CD4-positive, CD25-positive, alpha-beta regulatory T cell (primary cell): ENCODE measurements at places on chromosomes 6 and 20. TPM values are rescaled to one million over a fixed set of nuclear protein-coding genes. Genes with fewer than 3 reads are reported as not detected.

- DNase-seq, result no peak
These were observed 171.7 kb upstream of the PDE10A start for GRCh38 chr6:165834613-165835259.

GRCh38 chr6:36128793-36129192 is 1.5 kb upstream of the MAPK13 start:
- DNase-seq, result no peak

- DNase-seq, result no peak
These were observed 239.1 kb upstream of the CEP162 start for GRCh38 chr6:84466511-84466910.

DNA sequence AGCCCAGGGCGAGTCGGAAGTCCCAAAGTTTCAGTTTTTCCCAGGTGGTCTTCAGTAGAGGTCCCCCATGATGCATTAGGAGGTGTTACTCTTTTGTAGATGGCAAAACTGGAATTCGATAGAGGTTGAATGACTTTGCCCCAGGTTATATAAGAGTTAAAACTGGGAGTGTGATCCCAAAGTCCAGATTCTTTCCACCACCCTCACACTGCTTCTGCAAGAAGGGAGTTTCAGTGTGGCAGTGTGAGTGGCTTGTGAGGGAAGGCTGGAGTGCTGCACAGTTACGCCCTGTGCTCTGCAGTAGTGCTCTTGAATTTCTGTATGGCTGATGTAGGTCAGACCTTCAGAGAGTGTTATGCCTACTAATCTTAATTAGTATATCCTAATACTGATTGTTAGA is 29.8 kb downstream of the NDUFAF5 start:
- no peak for DNase-seq

- DNase-seq, result no peak
These were observed 29.0 kb downstream of the ADGRF4 start for GRCh38 chr6:47727391-47727790.

DNA sequence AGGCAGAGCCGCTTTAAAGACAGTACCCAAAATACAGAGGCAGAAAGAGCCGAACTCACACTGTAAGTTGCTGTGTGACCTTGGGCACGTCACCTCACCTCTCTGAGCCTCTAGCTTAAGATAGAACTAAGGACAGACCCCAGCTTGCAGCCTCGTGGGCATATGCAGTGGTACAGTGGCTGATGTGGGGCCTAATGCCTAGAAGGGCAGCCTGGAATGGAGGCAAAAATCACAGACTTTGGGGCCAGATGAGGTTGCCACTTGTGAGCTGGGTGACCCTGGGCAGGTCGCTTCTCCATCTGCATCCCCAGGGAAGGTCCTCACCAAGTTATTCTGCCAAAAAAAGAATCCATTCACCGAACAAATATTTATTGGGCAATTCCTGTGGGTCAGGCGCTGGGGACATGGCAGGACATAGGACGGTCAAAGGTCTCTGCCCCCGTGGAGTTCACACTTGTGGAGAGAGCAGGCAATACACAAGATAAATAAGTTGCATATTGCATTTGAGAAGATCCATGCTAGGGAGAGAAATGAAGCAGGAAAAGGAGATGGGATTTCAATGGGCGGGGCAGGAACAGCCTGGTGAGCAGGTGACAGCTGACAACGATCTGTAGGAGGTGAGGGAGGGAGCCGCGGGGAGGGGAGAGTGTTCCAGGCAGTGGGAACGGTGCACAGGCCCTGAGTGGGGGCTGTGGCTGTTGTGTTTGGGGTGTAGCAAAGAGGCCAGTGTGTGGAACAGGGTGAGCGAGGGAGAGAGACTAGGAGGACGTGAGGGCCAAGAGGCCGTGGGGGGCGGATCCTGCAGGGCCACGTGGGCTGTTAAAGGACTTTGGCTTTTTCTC is 115.2 kb downstream of the CEBPB start:
- no peak for DNase-seq

- DNase-seq, result no peak
These were observed 84.2 kb upstream of the PMEPA1 start for GRCh38 chr20:57794036-57794435.

- DNase-seq, result no peak
These were observed 26.3 kb upstream of the HMGN3 start for GRCh38 chr6:79260772-79261171.

DNA sequence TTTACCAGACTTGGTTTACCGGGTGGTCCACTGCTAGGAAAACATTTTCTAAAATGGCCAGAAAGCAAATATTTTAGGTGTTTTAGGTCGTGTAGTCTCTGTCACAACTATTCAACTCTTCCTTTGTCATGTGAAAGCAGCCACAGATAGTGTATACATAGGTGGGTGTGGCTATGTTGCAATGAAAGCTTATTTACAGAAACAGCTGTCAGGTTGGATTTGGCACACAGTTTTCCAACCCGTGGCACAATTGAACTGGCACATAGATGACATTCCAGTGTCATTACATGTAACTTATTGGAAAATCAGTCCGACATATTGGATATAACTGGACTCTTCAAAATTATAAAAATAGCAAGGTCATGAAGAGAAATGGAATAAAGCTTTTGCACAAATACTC is 68.9 kb upstream of the KCNQ5 start:
- no peak for DNase-seq

VSTM2L gene
- total RNA-seq, result not detected

MDFI gene
- not detected for total RNA-seq
